WTC11 (cell line): ENCODE measurements at places on chromosomes 13 and 19. TPM values are rescaled to one million over a fixed set of nuclear protein-coding genes. Genes with fewer than 3 reads are reported as not detected.

Gene SBK2
- 5.2 to 6.4 TPM (median 5.8 TPM) in 3 replicates for total RNA-seq

GRCh38 chr13:51938454-51938853 is 72.8 kb downstream of the ATP7B start:
- no peak overlapping the region for H3K4me3 ChIP-seq
- no peak overlapping the region for H3K27ac ChIP-seq
- 0 out of 2 replicates have a peak, but pooled peaks cover 3% of the 10 kb centered on the region for H3K4me1 ChIP-seq
- DNase-seq, result no peak

- no peaks in the 10 kb centered on the region for H3K36me3 ChIP-seq
- DNase-seq, result no peak
- H3K4me3 ChIP-seq, result no peak overlapping the region
- H3K27me3 ChIP-seq, result peaks cover 79% of the 10 kb centered on the region
- H3K27ac ChIP-seq, result no peak overlapping the region
- peaks cover 23% of the 10 kb centered on the region for H3K4me1 ChIP-seq
These were observed 282.9 kb downstream of the OLFM4 start for GRCh38 chr13:53311561-53311960.

- peak overlapping the region; percentile 90 for H3K4me3 ChIP-seq
- DNase-seq, result peak; percentile 50
- peaks cover 33% of the 10 kb centered on the region for H3K4me1 ChIP-seq
- peaks cover 29% of the 10 kb centered on the region for H3K27me3 ChIP-seq
- H3K27ac ChIP-seq, result peak overlapping the region; percentile 58; the same call in 1 of the 2 replicates
These were observed 594 bp downstream of the URI1 start for GRCh38 chr19:29942404-29943261.

GRCh38 chr19:43532962-43533545 is at the start of gene ZNF575:
TSS of gene ZNF575 (plus strand) at chr19:43533188. CDS start at chr19:43534423, 1,235 bp downstream.
- H3K36me3 ChIP-seq, result peaks cover 7% of the 10 kb centered on the region; the same call in 1 of the 2 replicates
- peak within 1 kb of the TSS; percentile 95 for H3K4me3 ChIP-seq
- peak within 1 kb of the TSS; percentile 100 for H3K27ac ChIP-seq
- H3K27me3 ChIP-seq, result peaks cover 25% of the 10 kb centered on the region
- peak; percentile 96 for DNase-seq

DNA sequence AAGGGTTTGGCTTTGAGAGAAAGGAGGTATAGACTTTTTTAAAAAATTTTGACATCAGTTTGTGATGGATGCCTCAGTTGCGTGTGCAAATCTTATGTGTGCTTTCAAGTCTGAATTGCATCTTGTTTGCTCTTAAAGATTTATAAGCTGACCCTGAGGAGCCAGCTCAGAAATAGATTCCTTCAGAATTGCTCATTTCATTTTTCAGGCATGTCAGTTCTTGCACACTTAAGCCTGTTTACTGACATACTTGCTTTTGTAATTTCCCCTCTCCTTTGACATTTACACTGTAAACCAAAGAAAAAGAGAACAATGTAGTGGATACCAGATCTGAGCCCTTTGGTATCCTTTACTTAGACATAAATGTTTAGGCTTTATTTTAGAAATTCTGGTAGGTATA is 87.6 kb downstream of the RNF17 start:
- no peak for DNase-seq
- no peaks in the 10 kb centered on the region for H3K36me3 ChIP-seq
- H3K27ac ChIP-seq, result no peak overlapping the region
- H3K27me3 ChIP-seq, result no peaks in the 10 kb centered on the region
